Sigmoid colon (tissue), 7 donors: ENCODE measurements at places on chromosomes 5 and 9.

DNA sequence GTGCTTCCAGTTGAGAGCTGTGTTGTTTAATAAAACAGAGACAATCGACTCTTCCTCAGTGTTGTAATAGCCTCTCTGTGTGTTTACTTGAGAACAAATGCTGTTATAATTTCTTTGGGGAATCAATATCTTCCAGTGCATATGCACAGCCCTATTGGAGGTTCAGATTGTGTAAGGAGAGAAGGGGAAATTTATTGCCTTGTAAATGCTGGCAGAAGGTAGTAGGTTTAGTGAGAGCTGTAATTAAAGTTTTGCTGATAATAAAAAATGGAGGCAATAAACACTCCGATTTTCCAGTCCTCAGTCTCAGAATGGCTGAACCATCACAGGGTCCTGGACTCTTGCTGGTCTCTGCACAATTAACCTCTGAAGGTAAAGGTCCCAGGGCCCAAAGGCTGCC is 128.3 kb downstream of the C5orf15 start:
- no peak overlapping the region for H3K4me3 ChIP-seq
- no peak overlapping the region for H3K27ac ChIP-seq
- no peaks in the 10 kb centered on the region for H3K4me1 ChIP-seq
- no peaks in the 10 kb centered on the region for H3K27me3 ChIP-seq

- H3K4me1 ChIP-seq, result no peaks in the 10 kb centered on the region
- no peaks in the 10 kb centered on the region for H3K27me3 ChIP-seq
- no peaks in the 10 kb centered on the region for H3K36me3 ChIP-seq
- H3K4me3 ChIP-seq, result no peak overlapping the region
Measured at GRCh38 chr5:158907856-158908255, 191.9 kb downstream of the EBF1 start.

GRCh38 chr5:57550132-57550531 is 67.5 kb upstream of the ACTBL2 start:
- no peaks in the 10 kb centered on the region for H3K36me3 ChIP-seq
- H3K4me1 ChIP-seq, result no peaks in the 10 kb centered on the region
- no peaks in the 10 kb centered on the region for H3K27me3 ChIP-seq
- DNase-seq, result no peak
- H3K27ac ChIP-seq, result no peak overlapping the region

DNA sequence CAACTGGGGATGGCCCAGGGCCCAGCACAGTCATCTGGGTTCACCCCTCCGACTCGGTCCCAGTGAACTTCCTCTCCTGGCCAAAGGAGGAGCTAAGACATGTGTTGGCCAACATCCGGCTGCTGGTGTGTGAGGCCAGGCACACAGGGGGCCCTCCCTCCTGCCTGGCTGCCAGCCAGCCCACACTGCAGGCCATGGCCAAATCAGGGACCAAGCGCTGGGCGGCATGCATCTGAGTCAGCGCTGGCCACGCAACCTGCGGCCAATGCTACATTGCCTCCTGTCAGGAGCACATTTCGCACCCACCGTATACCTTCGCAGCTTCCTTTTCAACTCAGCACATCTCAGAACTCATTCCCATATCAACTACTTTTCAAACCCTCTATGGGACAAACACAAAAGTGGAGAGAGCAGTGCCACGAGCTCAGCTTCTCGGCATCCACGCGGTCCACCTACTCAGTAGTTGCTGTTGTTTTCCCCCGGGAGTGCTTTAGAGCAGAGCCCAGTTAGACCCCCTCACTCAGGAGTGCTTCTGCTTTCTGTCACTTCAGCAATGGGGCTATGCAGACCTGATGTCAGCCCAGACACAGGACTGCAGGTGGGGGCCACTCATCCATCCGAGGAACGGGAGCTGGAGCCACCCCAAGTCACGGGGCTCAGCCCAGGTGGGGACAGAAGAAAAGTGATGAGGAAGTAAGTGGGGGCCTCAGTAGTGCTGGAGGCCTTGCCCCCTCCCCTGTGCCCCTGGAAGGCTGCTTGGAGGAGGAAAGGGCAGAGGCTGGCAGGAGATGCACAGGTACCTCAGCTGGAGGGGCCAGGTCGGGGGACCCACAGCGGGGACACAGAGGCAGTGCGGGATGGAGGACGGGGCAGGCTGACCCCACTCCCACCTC is 13.9 kb downstream of the NINJ1 start:
- H3K4me1 ChIP-seq, result peaks cover 21% of the 10 kb centered on the region
- no peak overlapping the region for H3K4me3 ChIP-seq
- peak; percentile 98 for DNase-seq
- peak overlapping the region; percentile 79 for H3K27ac ChIP-seq
- no peaks in the 10 kb centered on the region for H3K27me3 ChIP-seq

GRCh38 chr5:172564883-172565282 is 76.2 kb upstream of the NEURL1B start:
- no peaks in the 10 kb centered on the region for H3K36me3 ChIP-seq
- H3K4me1 ChIP-seq, result no peaks in the 10 kb centered on the region

DNA sequence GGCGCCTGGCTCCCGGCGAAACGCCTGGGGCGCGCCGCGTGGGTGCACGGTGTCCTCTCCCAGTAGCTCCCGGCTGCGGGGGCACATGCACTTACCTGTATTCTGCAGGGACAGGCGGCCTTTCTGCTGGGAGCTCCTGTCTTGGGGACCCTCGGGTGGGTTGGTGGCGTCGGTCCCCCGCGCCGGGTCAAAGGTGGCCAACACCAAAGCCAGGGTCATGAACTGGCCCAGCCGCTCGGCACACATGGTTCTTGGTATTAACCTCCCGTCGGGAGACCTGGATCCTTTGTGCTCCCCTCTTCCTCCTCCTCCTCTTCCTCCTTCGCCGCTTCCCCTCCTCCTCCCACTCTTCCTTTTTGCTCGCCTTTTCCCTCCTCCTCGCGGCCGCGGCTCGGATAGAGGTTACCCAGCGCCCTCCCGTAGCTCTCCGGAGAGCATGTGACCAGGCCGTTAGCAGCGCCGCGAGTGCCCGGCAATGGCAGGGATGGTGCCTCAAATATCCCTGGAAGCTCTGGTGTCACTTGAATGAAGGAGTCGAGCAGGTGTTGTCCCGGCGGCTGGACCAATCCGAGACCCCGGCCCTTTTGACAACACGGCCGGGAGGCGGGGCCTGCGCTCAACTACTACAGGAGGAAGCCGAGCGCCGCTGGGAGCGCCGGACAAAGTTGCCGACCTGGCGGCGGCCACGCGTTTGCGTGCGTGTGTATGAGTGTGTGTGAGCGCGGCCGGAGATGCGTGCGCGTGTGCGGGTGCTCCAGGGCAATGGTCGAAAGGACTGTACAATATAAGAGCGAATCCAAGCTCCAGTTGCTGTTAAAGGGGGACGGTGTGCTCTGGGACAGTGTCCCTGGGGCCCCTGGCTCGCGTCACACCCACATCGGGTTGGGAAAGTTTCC is at the start of gene STC2:
TSS of gene STC2 (minus strand) at position 467 of the 896 bp plus-strand sequence. CDS start at position 246, 221 bp downstream.
- H3K36me3 ChIP-seq, result no peaks in the 10 kb centered on the region
- peak within 1 kb of the TSS; percentile 84 for H3K27ac ChIP-seq
- H3K27me3 ChIP-seq, result peaks cover 6% of the 10 kb centered on the region
- H3K4me1 ChIP-seq, result peaks cover 65% of the 10 kb centered on the region

DNA sequence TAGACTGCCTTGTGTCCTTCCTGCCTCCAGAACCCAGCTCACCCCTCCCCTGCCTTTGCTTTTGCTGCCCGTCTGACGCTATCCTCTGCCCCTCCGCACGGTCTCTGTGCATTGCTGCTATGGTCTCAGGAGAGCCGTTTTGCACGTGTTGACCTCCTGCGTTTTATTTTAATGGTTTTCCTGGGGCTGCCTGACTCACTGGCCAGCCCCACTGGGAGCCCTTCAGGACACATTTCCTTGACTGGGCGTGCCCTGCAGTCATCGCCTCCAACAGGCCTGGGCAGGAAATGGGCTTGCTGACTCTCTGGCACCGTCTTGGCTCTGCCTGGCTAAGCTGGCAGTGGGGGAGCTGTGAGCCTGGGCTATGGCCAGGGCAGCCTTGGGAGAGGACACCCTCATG is 17.9 kb upstream of the ASS1 start:
- no peak overlapping the region for H3K27ac ChIP-seq
- H3K4me3 ChIP-seq, result no peak overlapping the region
- no peaks in the 10 kb centered on the region for H3K27me3 ChIP-seq
- H3K36me3 ChIP-seq, result peaks cover 6% of the 10 kb centered on the region
- no peak for DNase-seq

GRCh38 chr9:108166519-108166918 is 677.0 kb upstream of the KLF4 start:
- no peak for DNase-seq
- peaks cover 9% of the 10 kb centered on the region for H3K4me1 ChIP-seq
- no peak overlapping the region for H3K4me3 ChIP-seq
- no peak overlapping the region for H3K27ac ChIP-seq

DNA sequence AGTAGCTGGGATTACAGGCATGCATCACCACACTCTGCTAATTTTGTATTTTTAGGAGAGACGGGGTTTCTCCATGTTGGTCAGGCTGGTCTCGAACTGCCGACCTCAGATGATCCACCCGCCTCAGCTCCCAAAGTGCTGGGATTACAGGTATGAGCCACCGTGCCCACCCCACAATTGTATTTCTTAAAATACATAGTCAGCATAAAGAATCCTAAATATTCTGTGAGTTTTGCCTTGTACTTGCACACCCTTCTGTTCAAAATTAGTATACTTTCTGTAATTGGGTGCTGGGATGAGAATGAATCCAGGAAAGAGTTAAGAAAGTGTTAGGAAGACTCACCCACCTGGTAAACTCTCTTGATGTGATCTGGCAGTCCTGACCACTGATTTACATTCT is 101.3 kb downstream of the CAAP1 start:
- DNase-seq, result no peak
- H3K4me3 ChIP-seq, result no peak overlapping the region
- no peaks in the 10 kb centered on the region for H3K4me1 ChIP-seq
- no peaks in the 10 kb centered on the region for H3K36me3 ChIP-seq
- H3K27ac ChIP-seq, result no peak overlapping the region

DNA sequence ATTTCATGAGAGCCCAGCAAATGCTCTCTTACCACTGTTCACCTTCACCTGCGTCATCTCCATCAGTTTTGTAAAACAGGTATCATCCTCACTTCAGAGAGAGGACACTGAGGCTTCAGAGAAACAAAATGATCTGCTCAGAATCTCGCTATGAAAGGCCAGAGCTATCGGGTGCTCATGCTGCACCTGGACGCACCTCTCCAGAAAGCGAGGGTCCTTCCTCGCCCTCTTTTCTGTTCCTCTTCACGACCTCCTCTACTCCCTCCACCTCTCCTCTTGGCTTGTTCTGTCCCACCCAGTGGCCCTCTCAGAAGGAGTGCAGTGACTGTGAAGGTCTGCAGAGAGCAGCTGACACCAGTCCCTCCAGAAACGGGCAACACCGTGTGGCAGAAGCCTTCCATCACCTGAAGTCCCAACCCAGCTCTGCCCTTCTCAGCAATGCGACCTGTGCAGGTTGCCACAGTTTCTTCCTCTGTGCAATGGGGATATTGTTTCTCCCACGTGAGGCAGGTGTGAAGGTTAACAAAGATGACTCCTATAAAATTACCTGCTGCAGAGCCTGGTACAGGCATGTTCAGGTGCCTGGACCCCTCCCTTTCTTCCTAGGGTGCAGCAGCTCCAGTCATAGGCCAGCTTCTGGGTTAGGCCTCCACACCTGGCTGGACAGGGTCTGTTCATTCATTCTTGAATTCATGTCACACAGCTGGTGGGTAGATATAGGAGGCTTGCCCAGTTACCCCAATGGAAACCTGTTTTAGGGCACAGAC is 45.3 kb upstream of the ANGPTL2 start:
- H3K36me3 ChIP-seq, result no peaks in the 10 kb centered on the region
- peak; percentile 46 for DNase-seq
- no peak overlapping the region for H3K4me3 ChIP-seq
- no peak overlapping the region for H3K27ac ChIP-seq
- H3K4me1 ChIP-seq, result peaks cover 16% of the 10 kb centered on the region
- H3K27me3 ChIP-seq, result no peaks in the 10 kb centered on the region

DNA sequence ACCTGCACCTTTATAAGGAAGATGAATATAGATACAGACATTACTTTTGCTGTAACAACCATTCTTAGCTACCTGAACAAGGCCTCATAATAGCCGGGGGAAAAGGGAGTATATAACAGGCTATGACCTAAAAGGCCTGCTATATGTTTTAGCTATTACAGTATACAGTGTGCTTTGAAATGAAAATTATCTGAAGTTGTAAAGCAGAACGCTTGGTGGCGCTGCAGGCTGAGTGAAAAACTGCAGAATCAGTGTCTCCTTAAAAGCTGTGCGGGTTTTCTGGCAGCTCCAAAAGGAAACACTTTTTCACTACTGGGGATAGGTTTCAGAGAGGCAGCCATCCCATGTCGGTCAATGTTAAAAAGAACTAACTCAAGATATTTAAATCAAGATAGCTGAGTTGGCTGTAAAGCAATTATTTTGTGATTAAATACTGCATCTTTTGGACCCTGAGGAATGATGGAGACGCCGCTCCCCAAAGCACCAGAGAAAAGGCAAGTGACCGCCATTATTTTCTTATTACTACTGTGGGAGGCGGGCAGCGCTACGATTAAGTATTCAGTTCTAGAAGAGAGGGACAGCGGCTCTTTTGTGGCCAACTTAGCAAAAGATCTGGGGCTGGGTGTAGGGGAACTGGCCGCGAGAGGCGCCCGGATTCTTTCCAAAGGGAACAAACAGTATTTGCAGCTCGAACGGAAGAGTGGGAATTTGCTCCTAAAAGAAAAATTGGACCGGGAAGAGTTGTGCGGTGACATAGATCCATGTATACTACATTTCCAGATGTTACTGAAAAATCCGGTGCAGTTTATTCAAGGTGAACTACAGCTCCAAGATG is 5.9 kb downstream of the PCDHB6 start:
- no peaks in the 10 kb centered on the region for H3K36me3 ChIP-seq
- no peak overlapping the region for H3K27ac ChIP-seq
- H3K4me3 ChIP-seq, result no peak overlapping the region

DNA sequence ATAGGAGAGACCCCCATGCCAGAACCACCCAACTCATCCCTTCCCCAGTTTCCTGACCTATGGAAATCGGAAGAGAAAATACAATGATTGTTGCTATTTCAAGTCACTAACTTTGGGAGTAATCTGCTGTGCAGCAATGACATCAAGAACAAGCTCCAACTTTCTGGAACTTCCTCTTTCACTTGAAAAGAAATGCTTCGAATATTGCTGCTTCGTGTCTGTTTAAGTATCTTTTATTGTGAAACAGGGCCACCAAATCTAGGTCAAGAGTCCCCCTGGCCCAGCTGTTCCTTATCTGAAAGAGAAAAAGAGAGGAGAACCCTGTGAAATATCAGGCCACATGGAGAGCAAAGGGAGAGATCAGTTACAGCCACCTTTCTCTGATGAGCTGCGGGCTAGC is 59.4 kb upstream of the DNAH5 start:
- no peaks in the 10 kb centered on the region for H3K4me1 ChIP-seq
- H3K4me3 ChIP-seq, result no peak overlapping the region
- H3K27ac ChIP-seq, result no peak overlapping the region
- no peaks in the 10 kb centered on the region for H3K27me3 ChIP-seq

- H3K27ac ChIP-seq, result no peak overlapping the region
- H3K4me1 ChIP-seq, result no peaks in the 10 kb centered on the region
- no peak overlapping the region for H3K4me3 ChIP-seq
- DNase-seq, result no peak
- no peaks in the 10 kb centered on the region for H3K27me3 ChIP-seq
- H3K36me3 ChIP-seq, result no peaks in the 10 kb centered on the region
Measured at GRCh38 chr5:12217039-12217438, 312.8 kb upstream of the CTNND2 start.

GRCh38 chr5:9166202-9167112 is 379.4 kb downstream of the SEMA5A start:
- H3K27ac ChIP-seq, result no peak overlapping the region
- DNase-seq, result no peak
- H3K4me3 ChIP-seq, result no peak overlapping the region
- H3K27me3 ChIP-seq, result no peaks in the 10 kb centered on the region
- H3K4me1 ChIP-seq, result no peaks in the 10 kb centered on the region

GRCh38 chr5:55407059-55407684 is 99.4 kb downstream of the MTREX start:
- H3K36me3 ChIP-seq, result peaks cover 3% of the 10 kb centered on the region
- DNase-seq, result no peak
- no peak overlapping the region for H3K27ac ChIP-seq
- no peaks in the 10 kb centered on the region for H3K27me3 ChIP-seq
- no peaks in the 10 kb centered on the region for H3K4me1 ChIP-seq
